ENCODE measurements at places on chromosomes 5 and 9.

- no peak for DNase-seq
Measured at GRCh38 chr5:15993334-15993733, 186.3 kb downstream of the MARCHF11 start.

DNA sequence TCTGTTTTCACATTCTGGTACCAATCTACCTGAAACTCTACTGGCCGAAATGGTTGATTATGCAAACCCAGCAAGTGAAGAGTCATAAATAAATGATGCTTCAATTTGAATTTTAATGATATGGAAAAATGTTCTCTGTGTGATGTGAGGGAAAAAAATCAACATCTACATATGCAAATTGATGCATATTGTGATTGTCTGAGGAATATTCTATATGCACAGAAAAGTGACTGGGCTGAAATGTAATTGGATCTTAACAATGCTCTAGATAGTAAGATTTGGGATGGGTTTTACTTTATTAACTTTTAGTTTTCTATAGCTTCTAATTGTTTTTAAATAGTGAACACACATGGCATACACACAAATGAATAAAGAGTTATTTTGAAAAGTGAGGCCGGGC lies 25.0 kb upstream of the SLC9A3 start:
- DNase-seq, result no peak

DNA sequence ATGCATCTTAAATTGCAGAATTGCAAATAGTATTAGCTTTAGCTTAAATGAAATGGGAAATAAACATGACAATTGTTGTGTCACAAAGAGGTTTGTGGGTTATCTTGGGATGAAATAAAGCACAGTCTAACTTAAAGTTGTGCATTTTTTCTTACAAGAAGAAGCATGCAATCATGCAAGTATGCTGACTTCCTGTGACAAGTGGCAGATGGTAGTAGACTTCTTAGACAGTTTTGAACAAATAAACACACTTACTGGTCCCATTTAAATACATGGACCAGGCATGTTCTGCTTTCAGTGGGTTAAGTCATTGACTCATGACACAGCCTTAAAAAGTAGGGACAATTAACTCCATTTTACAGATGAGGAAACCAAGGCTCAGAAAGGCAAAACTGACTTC lies 15.9 kb upstream of the C5orf63 start:
- DNase-seq, result no peak

DNA sequence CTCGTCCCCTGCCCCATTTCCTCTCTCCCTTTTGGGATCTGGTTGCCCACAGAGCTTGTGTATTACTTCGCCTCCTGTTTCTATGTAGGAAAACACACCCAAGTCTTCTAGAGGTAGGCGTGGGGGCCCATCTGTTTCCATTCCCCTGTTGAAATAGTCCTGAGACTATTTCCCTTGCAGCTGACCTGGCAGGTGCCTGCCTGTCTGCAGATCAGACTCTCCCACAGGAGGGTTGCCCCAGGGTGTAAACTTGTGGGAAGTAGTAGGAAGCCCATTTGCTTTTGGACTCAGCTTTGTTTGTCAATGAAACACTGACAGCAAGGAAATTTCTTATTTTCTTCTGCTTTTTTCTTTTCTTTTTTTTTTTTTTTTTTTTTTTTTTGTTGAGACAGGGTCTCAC lies 16.3 kb upstream of the GARNL3 start:
- no peak for DNase-seq

GRCh38 chr9:106897751-106898150 lies 34.8 kb downstream of the ZNF462 start:
- no peak for DNase-seq

DNA sequence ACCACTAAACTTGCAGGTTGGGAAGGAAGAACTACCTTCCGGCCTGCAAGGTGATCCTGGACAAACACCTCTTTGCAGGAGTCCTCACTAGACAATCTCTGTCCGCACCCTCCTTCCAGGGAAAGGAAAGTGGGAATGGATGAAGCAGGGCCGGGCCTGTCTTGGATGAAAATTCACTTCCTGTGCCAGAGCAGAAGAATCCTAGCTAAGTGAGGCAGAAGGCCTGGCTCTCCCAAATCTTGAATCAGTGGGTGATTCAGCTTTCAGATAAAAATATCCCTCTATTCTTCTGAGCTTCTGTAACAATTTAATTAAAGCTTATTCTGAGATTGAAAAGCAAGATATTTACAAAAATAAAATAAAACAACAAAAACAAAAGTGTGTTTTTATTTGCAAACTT lies 281.9 kb upstream of the TLE4 start:
- no peak for DNase-seq
